CD4-positive, alpha-beta T cell treated with Interleukin-4 for 1 hour (primary cell): ENCODE measurements at places on chromosomes 2 and 18.

GRCh38 chr2:37453027-37453426 lies 108.6 kb downstream of the QPCT start:
- no peak for DNase-seq

- DNase-seq = no peak
Observed at GRCh38 chr2:220053919-220054318, 426.5 kb downstream of the SLC4A3 start.

GRCh38 chr2:104856086-104856972 lies 2.4 kb downstream of the POU3F3 start:
- DNase-seq = peak; percentile 13

- no peak for DNase-seq
Observed at GRCh38 chr2:68377137-68377780, 12.2 kb downstream of the PLEK start.

DNA sequence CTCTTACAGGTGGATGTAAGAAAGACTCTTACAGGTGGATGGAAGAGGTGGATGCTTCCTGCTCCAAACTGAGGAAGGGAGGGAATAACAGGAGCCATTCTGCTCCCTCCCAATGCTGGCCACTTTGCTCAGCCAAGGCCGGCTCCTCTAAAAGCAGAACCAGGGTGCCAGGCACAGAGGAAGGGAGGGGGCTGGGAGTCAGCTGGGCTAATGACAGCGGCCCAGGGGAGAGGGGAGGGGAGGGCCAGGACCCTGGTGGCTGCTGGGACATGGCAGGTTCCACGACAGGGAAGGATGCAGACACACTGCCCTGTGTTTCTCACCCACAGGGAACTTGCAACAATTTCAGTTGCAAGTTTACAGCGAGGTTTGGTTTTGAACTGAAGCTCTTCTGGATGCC lies 173.4 kb downstream of the ANAPC1 start:
- DNase-seq = no peak

DNA sequence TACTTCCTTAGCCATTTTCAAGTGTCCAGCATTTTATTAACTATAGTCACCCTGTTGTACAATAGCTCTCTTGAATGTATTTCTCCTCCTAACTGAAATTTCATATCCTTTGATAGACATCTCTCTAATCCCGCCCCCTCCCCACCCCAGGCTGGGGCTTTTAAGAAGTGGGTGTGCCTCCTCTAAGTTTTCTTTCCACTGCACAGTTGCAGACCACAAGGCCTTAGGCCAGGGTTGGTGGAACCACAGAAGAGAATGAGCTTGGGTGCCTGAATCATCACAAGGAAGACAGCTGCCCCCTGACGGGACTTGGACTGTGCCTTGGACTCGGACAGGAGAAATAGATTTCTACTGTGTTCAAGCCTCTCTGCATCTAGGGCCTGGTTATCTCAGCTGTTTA lies 193.4 kb downstream of the HAUS1 start:
- DNase-seq = no peak

DNA sequence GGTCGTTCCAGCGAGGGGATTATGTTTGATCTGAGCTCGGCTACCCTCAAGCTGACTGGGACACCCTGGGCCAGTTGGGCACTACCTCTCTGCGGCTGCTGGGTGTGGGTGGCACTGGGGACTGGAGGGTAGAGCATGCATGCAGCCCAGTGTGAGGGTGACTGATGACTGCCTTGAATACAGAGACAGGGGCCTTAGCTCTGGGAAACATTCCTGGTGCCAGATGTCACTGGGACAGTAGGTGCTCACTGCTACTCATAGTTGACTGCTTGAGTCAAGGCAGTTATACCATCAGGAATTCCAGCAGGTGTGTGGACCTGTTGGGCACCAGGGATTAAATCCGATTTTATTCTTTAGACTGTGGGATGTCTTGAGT lies 33.6 kb upstream of the ATP6V1B1 start:
- DNase-seq = no peak

DNA sequence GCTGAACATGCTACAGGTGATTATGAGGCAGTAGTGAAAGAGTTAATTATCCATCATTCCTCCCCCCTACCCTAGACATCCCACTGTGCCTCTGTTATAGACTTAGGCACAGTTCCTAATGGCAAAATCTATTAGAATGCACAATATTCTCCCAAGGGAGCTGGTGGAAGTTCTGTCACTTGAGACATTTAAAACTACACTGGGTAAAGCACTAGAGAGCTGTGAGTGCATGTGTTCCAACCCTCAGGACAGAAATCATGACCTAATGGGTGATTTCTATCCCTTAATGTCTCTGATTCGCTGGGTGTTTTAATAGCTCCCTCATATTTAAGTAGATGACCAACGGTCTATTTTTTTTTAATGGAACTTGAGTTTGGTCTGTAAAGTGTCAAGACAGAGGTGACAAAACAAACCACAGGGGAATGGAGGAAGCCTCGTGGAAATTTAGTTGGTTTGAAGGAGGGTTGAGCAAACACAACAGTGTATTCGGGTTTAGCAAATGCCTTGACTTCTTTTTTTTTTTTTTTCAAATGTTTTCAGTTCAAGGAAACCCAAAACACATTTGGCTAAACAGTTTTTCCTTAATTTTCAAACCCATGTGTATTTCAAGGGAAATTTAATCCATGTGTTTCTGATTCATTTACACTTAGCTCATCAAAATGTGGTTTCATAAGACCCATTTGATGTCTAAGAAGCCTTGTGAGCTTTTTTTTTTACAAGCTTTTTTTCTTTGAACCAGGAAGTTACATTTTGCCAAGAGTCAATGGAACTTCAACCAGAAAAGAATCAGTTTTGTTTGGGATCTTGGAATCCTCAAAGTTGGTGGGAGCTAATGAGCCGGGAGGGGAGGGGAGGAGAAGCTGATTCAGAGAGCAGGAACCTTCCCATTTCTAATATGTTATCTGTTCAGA lies 665.1 kb upstream of the ZEB2 start:
- DNase-seq = no peak

- DNase-seq = no peak
Observed at GRCh38 chr2:26178746-26179436, 6.0 kb downstream of the GAREM2 start.

DNA sequence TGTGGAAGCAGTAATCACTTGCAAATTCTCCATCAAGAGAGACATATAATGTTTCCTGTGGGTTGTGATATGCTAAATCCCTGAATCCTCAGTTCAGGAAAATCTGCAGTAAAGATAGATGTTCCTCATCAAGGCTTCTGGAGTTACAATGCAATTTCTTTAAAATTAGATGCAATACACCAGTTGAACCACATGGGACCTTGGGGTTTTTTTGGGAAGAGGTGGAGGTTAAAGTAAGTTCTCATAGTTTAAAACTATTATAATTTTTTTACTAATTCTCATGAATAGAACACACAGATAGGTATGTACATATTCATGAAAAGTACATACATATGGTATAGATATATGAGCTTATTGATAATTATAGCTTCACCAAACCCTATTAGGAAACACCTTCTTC lies 496.2 kb downstream of the SATB2 start:
- DNase-seq = no peak

- DNase-seq = no peak
Observed at GRCh38 chr2:238202326-238203093, 985 bp downstream of the ILKAP start.

- no peak for DNase-seq
Observed at GRCh38 chr18:70373042-70373519, 84.2 kb downstream of the SOCS6 start.

GRCh38 chr18:79187532-79188277 lies 118.5 kb downstream of the ATP9B start:
- DNase-seq = no peak

GRCh38 chr18:77167251-77167650 lies 34.7 kb upstream of the MBP start:
- no peak for DNase-seq

DNA sequence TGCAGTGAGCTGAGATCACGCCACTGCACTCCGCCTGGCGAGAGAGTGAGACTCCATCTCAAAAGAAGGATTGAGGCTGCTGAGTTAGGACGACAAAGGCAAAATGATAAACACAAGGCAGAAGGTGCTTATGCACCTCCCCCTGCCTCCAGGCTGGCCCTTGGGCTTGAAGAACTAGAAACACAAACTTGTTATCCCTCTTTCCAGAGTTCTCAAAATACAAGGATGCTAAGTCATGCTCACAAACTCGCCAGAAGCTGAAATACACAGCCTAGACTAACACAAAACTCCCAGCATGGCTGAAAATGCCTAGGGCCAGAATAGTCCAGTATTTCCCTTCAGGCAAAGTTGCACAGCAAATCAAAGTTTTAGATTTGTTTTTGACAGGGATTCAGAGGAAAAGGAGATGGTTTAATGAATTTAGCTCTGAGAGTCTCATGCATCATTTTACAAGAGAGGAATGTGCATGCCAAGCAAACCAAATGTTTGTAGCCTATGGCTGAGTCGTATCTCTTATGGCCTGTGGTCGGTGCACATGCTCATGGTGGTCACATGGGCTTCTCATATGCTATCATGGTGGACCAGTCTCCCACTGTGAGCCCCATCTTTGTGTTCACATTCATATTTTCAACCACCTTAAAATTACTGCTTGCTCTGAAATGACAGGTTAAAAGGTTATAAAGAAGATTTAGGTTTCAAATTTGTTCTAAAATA lies 16.2 kb upstream of the MREG start:
- no peak for DNase-seq

DNA sequence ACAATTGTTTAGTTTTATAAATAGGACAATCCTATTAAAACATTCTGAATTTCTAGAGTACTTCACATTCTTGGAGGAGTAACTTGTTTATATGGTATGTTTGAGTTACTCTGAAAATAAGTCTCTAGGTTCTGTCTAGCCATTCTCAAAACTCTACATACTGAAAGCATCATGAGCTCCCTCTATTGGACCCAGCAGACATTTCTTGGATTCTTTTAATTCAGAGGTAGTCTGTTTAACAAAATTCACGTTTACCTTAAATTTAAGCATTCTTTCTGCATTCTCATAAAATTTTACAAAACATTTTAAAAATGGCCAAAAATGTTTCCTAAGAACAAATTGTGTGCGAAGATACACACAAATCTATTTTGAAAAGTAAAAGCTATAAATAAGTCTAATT lies 15.3 kb downstream of the SP9 start:
- DNase-seq = peak; percentile 5

DNA sequence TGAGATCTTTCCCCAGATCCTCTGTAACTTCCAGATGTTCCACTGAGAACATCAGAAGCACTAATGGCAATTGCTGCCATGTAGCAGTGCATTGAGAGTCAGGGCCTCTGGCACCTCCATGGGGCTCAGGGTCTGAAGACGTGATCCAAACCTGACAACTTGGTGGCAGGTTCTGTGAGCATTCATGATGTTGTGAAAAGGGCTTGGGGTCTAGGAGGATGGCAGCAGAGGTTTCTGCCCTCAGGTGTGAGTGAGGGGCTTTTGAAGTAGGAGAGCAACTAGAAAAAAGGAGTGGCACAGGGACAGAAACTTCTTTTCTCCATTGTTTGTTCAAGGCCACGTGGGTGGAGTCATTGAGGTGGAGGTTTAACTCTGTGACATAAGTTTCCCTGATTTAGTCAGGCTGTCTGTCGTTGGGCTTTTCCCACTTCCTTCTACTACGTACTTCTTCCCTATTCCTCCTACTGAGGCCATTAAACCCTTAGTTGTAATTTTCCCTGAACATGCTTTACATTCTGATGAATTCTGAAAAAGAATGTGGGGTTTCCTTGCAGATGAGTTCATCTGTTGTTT lies 13.1 kb downstream of the CFLAR start:
- DNase-seq = peak; percentile 70

DNA sequence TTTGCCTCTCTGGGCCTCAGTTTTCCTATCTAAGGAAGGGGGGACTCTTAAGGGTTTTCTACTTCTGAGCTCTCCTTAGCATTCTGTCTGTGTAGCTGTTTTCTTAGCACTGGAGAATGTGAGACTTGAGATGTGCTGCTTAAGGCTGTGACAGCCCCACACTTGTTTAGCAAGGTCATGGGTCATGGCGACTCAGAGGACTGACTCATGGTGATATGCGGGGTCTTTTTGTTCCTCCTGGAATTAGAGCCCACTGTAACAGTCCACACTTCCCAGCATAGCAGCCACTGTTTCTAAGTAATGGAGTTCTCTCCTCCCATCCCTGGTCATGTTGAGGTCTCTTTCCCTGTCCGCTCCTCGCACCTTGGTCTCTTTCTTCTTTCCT lies 4.1 kb upstream of the LPIN1 start:
- no peak for DNase-seq

DNA sequence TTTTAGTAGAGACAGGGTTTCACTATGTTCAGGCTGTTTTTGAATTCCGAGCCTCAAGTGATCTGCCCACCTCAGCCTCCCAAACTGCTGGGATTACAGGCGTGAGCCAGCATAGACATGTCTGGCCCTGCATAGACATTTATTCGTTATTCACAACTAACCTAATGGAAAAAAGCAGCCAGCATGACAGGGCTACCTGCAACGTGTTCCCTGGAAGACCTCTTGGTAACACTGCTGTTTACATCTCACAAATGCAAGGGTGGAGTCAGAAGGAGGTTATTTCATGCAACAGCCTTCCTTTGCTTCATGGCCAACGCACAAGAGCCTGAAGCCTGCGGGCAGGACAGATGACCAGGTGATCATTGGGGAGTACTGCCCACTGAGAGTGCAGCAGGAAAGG lies 9.2 kb downstream of the SERPINE2 start:
- DNase-seq = no peak

GRCh38 chr2:147428120-147428747 lies 416.6 kb upstream of the ACVR2A start:
- no peak for DNase-seq

DNA sequence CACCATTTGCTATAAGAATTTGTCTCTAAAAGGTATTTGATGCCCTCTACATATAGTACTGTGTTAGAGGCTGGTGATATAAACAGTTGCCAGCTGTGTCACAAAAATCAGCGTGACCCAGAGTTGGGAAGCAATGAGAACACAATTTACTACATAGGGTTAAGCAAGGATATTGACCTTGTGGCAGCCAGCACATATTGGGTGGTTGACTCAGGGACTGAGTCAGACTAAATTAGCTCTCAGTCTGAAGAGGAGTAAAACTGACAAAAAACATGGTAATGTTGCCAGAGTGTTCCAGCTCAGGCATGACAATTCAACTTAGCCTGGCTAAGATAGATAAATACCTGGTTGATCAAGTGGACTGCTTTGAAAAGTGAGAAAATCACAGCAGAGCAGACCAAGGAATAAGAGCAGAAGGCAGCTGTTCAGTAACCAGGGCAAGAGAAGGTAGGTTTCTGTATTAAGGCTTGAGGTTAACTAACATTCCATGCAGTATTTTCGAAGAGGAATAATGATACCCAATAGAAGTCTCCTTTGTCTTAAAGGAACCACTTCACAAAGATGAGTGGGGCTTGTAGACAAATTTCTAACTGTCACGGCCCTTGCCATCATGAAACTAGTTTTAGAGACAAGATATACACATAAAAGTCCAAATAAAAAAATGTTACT lies 108.2 kb upstream of the ERBB4 start:
- no peak for DNase-seq

GRCh38 chr2:44844651-44845270 lies 96.7 kb upstream of the SIX3 start:
- DNase-seq = no peak

GRCh38 chr2:1162768-1163584 lies 212.3 kb downstream of the SNTG2 start:
- DNase-seq = peak; percentile 46

DNA sequence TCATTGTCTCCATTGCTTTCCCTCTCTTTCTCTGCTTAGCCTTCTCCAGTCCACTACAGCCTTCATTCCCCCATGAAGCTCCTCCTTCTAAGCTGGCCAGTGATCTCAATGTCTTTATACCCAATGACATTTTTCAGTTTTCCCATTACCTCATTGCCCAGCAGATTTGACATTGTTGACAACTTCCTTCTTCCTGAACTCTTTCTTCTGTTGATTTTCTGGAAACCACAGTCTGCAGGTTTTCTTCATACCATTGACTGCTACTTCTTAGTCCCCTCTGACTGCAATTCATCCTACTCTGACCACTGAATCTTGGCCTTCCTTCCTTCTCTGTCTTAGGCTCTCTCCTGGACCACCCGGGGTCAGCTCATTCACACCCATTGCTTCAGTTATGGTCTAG lies 22.9 kb upstream of the SPP2 start:
- DNase-seq = no peak
